NCI-H1105 treated with DMSO at 0.1 percent for 48 hours (cell line): ENCODE measurements at places on chromosomes 13 and 19.

DNA sequence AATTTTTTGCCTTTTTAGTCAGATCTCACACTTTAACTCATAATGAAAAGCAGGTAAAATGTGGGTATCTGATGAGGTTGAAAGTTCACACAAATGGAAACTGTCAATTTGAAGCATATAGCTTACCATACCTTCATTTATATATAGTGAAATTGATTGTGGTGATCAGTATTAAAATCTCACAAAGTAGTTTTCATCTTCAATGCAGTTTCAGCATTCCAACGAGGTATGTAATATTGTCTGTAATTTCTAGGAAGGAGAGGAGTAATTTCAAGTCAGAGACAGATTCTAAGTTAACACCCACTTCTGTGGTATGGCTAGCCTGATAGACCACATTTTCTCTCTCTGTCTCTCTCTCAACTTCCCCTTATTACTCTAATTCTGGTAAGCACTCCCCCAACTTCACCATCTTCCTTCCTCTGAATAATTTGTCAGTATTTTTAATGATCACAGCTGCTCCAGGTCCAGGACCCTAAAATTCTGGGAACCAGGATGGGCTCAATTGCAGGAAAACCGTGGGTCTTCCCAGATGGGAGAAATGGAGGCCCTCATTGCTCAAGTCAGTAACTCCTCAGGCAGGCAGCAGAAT is 455.7 kb downstream of the FGF9 start:
- no peak for DNase-seq

- no peak for DNase-seq
Observed at GRCh38 chr13:111845621-111846351, 221.2 kb upstream of the SOX1 start.

DNA sequence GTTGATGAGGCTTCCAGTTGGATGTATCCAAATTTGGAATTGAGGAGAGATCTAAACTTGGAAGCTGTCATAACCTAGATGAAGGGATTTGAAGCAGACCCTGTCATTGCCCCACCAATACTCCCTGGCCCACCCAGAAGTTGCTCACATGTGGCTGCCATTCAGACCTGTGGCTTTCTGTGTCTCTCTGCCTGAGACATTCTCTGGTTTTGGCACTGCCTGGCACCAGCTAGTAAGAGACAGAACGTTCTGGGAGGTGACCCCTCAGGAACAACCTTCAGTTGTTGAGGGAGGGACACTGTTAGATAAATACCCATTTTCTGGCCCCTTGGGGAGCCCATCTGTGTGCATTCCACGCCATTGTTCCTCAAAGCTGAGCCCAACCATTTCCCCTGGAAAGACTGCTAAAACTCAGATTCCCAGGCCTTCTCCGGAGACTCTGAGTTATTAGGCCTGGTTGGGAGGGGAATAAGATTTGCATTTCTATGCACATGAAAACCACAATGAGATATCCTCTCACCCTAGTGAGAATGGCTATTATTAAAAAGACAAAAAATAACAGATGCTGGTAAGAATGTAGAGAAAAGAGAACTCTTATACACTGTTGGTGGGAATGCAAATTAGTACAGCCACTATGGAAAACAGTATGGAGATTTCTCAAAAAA is 290.4 kb downstream of the TSHZ3 start:
- no peak for DNase-seq

GRCh38 chr13:21825801-21826200 is 154.9 kb downstream of the FGF9 start:
- no peak for DNase-seq

GRCh38 chr13:61463024-61463423 is 47.4 kb upstream of the PCDH20 start:
- DNase-seq = no peak

DNA sequence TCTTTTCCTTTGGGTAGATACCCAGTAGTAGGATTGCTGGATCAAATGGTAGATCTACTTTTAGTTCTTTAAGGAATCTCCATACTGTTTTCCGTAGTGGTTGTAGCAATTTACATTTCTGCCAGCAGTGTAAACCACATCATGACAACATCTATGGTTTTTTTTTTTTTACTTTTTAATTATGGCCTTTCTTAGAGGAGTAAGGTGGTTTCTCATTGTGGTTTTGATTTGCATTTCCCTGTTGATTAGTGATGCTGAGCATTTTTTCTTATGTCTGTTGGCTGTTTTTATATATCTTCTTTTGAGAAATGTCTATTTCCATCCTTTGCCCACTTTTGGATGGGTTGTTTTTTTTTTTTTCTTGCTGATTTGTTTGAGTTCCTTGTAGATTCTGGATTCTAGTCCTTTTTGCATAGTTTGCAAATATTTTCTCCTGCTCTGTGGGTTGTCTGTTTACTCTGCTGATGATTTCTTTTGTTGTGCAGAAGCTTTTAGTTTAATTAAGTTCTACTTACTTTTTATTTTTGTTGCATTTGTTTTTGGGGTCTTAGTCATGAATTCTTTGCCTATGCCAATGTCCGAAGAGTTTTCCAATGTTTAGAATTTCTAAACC is 38.8 kb downstream of the TDRD3 start:
- DNase-seq = no peak

DNA sequence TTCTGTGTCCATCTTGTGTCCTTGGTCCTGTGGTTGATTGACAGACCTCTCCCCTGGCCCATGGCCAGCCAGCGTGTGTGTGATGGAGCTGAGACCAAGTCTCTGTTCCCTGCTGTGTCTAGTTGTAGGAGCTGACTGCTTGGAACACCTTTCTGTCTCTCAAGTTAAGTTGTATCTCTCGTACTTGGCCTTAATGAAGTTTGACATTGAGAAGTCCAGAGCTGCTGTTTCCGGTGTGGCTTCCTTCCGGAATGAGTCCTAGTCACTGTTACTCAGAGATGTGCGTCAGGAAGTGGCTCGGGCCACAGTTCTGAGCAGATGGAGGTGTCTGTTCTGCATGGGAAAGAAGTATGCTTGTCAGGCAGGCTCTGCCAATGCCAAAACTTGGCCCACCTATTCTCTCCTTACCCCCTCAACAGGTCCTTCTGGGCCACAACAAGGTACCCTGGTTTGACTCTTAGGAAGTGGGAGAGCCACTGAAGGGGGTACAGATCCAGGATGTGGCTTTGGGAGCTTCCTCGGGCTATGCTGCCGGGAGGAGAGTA is 54.3 kb downstream of the GATAD2A start:
- DNase-seq = no peak

DNA sequence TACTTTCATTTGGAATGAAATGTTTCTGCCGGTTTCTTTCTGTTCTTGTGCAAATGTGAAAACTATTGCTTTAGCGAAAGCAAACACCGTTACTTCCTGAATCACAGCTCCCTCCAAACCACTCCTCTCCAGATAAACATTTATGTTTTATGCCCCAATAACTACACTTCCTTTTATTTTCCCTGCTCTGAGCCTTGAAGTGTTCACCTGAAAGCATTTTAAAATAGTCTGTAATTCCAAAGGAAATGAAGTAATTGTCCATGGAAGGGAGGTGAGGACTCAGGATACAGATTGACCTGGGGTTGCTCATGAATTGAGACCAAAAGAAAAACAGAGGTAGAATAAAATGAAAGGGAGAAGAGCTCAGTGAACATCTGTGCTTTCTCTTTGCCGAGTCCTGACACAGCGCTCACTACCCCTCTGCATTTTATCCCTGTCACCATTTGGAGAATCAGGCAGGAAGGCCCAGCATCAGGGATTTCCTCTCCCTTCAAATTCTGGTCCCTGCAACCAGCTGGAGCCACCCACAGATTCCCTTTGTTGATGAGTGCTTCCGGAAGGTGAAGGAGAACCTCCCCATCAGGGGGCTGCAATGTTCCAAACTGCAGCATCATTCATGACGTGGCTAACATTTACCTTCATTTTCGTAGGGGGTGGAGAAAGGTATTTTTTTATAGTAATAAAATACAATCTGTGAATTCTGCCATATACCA is 171.9 kb downstream of the ITGBL1 start:
- DNase-seq = no peak

- no peak for DNase-seq
Observed at GRCh38 chr13:45951724-45952123, 100.2 kb upstream of the SIAH3 start.

DNA sequence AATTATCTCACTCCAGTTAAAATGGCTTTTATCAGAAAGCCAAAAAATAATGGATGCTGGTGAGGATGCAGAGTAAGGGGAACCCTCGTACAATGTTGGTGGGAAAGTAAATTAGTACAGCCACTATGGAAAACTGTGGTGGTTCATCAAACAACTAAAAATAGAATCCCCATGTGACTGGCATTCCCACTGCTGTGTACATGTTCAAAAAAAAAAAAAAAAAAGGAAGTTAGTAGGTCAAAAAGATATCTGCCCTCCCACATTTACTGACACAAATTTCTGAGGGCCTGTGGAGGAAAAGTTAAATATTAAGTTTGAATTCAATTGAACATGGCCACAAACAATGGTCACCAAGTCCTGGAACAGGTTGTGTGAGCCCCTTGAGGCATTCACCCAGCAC is 9.8 kb upstream of the ZSCAN5A start:
- DNase-seq = no peak

DNA sequence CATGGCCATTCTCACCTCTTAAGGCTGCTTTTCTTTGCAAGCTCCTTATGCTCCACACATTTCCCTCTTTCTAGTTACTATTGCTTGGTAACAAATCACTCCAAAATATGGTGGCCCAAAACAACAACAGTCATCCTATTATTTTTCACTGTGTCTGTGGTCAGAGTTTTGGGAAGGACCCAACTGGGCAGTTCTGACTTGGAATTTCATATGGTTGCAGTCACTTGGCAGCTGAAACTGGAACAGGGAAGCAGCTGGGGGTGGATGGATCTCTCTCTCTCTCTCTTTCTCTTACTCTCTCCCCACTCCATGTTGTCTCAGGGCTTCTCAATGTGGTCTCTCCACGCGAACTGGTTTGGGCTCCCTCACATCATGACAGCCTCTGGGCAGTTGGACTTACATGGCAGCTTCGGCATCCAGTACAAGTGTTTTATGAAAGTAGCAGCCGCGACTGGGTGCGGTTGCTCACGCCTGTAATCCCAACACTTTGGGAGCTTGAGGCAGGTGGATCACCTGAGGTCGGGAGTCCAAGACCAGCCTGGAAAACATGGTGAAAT is 39.6 kb downstream of the NUMBL start:
- no peak for DNase-seq

GRCh38 chr13:76067850-76068249 is 431.7 kb downstream of the LMO7 start:
- no peak for DNase-seq

GRCh38 chr19:18091217-18091608 is 4.5 kb upstream of the IL12RB1 start:
- no peak for DNase-seq

GRCh38 chr13:25447396-25447795 is 75.6 kb downstream of the ATP8A2 start:
- no peak for DNase-seq

DNA sequence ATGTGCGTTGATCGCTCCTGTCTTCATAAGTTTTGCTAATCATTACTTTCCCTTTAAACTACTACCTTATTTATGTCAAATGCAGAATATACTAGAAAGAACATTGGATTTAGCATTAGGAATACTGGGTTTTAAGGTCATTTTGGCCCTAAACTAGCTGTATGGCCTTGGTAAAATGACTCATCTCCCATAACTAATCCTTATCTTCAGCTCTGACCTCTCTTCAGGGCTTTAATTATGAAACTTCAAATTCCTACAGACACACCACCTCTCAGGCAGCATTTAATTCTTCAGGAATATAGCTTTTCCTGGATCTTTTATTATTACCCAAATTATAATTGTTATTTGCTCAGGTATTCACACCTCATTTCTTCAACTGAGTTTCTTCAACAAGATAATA is 121.2 kb downstream of the STARD13 start:
- DNase-seq = no peak

DNA sequence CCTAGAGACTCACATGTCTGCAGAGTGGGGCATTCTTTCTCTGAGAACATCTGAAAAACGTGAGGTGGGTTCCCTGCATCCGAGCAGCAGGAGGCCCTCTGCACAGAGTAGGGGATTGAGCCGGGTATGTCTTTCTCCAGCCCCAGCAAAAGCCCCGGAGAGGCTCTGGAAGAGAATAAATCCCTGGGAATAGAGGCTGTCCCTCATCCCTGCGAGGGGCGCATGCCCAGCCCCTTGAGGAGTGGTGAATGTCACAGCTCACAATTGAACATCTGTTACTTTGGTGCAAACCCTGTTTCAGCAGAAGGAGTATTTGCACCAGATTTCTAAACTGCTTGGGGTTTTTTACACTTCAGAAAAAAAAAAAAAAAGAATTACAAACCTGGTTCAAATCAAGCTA is 164.6 kb downstream of the FGF14 start:
- no peak for DNase-seq

GRCh38 chr19:52170304-52170703 is 1.1 kb downstream of the ZNF836 start:
- DNase-seq = peak; percentile 27

DNA sequence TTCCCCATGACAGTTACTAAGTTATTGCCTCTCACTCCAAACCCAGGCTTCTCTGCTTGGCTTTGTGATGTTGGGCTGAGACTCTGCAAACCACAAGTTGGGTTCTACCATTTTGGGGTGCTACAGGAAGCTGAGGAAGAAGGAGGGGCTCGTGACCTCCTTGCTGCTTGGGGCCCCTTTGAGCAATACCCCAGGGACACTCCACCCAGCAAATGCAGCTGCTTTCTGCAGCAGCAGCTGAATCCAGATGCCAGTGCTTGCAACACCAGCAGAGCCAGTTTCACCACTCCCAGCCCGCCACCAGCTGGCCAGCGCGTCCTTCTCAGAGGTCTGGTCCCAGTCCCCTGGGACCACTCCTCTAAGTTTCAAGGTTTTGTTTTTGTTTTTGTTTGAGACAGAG is 22.0 kb upstream of the UBAC2 start:
- no peak for DNase-seq

DNA sequence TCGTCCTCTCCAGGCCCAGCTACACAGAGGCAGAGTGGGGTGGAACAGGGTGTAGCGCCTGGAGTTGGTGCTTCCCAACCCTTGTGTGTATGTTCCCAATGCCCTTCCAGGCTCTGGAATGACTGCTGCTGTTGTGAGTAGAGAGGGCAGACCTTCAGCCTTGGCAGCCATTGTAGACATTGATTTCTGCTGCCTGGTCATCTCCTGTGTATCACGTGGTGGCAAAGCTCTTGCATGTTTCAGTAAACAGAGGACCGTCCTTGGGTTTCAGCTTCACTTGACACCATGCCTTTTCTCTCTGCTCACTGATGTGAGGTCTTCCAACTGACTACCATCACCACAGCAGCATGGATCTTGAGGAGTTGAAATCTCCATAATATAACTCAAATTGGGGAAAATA is 397.9 kb downstream of the COG6 start:
- no peak for DNase-seq

DNA sequence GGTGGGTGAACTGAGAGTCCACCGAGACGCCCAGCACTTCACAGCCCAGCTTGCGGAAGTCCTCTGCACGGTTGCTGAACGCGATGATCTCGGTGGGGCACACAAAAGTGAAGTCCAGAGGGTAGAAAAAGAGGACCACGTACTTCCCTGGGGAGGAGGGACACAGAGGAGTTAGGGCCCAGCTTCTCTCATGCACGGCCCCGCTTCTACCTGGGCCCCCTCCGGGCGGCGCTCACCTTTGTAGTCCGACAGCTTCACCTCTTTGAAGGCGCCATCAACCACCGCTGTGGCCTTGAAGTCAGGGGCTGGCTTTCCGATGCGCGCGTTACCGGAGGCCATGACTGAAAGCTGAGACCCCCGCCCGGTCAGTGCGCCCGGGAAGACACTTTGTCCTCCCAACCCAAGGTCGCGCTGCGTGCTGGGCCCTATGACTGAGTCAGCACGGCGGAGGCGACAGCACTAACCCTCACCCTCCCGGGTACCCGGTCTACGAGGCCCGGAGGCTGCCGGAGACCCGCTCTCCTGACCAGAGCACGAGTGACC is 606 bp downstream of the PRDX2 start:
- DNase-seq = no peak
